ENCODE measurements at places on chromosomes 2 and 18.

DNA sequence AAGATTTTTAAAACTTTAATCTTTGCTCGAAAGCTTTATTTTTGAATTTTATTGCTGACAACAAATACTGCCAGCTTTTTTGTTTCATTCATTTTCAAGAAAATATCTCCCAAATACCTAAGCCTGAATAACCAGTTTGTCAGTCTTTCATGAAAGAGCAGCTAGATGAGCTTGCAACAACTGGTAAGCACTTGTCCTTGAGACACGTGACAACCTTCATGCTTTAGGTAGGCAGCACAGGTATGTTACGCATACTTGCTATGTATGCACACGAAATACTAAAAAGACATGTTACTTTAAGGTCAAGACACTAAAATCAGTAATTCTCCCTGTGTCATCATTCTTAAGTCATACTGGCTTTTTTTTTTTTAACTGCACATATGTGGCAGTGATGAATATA, 12.3 kb downstream of the CEBPZ start:
- DNase-seq = no peak

- DNase-seq = no peak
Observed at GRCh38 chr2:178242552-178242883, 48.2 kb downstream of the OSBPL6 start.

DNA sequence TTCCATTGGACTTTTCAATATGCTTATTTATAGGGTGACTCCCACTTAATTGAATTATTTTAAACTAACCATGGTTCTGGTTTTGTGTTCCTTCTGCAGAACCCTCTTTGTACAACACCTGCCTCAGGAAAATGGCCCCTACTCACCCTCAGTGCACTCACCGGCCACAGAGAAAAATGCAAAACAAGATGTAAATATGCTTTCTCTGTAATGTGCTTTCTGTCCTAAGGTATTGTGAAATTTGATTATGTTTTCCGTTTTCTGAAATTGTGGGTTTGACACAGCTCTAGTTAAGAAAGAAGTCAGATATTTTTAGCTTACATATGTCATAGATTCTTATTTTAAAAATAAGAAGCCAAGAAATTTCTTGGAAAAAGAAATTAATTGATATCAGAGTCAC, 357.7 kb upstream of the SMIM21 start:
- DNase-seq = no peak

GRCh38 chr2:16127958-16128357, 187.6 kb downstream of the MYCN start:
- DNase-seq = no peak

DNA sequence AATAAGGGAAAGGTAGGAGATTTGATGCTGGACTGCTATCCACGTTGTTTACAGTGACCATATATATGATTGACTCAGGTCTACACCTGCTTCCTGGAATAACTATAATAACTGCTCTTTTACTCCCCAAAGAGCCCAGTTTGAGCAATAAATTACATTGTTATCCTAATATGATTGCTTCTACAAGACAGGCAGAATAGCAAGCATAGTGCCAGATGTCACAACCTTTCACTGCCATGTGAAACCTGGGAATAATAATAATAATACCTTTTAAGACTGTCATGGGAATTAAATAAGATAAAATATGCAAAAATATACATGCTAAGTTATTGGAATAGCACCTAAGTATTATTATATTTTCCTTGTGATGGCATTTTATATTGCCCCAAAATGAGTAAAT, 298.7 kb downstream of the GALNT13 start:
- DNase-seq = no peak

DNA sequence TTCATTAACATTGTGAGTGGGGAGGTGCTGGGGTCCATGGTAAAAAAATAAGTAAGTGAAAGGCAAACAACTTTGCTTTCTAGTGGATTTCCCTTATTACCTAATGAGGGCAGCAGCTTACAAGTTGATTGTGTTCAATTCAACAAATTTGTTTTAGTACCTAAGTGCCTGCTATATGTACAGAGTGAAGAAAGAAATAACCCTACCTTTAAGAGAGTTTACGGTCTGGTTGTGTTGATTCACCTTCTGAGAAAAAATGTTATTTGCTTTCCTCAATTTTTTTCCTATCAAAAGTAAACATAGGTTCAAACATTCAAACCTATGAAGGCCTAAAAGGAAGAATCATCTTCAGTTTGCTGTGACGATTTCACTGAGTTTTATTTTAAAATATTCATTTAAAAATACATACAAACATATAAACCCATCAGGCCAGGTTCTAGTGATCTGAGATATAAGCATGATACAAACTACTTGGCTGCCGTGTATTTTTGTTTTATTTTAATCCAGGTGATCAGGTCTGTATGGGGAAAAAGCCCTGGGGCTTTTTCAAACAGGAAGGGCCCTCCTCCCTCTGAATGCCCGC, 1.5 kb upstream of the SPTBN1 start:
- no peak for DNase-seq
